ENCODE measurements at places on chromosomes 7 and 10. TPM values are rescaled to one million over a fixed set of nuclear protein-coding genes. Genes with fewer than 3 reads are reported as not detected.

DNA sequence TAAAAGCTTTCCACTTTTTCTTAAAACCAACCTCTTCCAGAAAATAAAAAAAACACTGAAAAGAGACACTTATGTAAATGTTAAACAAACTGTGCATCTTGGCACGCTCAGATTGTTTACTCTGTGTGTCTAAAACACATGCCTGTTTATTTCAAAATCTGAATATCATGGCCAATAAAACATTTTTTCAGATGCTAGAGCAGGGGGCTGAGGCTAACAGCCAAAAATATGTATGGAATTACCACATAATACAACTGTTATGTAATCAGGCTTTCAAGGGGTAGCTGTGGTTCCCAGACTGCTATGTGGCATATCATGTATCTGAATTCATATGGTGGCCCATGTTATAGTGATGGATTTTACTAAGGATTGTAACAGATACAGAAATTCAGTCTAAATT is 130.4 kb downstream of the HIBADH start:
- no peak for DNase-seq
- no peaks in the 10 kb centered on the region for H3K36me3 ChIP-seq
- no peaks in the 10 kb centered on the region for H3K4me1 ChIP-seq
- H3K27ac ChIP-seq, result no peak overlapping the region
- H3K27me3 ChIP-seq, result no peaks in the 10 kb centered on the region

DNA sequence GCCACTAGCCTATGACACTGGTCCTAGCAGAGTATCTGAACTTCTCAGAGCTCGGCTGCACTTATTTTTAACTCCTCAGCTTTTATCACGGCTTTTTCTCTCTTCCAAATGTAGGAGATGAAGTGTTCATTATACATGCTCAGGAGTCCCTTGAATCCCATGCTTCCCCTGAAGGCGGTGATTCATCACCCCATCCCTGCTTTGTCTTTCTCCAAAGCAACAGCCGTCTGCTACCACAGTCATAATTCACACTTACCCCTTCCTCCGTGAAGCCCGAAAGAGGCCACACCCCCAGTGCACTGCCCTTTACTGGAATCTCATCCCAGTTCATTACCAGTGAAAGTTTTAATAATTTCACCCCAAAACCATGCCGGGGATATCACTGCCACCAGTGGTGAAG is 301.5 kb upstream of the SHH start:
- no peak overlapping the region for H3K4me3 ChIP-seq
- H3K4me1 ChIP-seq, result no peaks in the 10 kb centered on the region
- no peak overlapping the region for H3K27ac ChIP-seq
- no peak for DNase-seq

- no peak overlapping the region for H3K27ac ChIP-seq
- no peak for DNase-seq
- no peak overlapping the region for H3K4me3 ChIP-seq
These were observed 97.1 kb downstream of the WDR37 start for GRCh38 chr10:1153251-1153763.

DNA sequence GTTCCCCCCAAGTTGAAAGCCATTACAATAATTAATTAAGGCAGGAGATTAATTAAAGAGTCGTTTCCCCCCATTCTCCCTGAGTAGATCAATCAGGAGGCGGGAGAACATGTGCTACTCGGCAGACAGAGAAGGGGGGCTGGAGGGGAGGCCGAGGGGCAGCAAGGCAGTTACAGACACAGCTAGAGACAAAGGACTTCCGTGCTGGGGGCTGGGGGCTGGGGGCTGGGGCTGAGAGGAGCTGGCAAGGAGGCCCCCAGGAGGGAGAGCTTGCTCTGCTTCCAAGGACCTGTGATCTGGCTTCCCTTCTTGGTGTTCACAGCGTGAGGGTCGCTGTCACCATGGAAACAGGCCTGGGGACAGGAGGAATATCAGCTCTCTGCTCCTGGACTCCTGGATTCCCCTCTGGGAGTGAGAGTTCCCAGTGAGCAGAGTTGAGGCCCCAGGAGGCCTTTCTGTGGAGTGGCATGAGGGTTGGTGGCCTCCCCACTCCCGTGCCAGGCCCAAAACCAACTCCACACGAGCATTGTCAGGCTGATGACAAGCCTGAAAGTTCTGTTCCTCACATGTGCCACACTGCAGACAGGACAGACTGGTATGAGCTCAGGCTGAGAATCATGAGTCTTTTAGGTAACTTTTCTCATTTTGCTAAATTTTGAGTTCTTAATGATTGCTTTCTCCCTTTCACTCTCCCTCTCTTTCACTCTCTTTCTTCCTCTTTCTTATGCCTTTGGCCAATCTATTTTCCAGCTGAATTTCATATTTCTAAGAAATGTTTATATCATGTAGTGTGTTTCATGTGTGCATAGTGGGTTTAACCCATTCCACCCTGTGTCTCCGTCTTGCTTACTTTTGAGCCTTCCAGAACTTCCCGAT is 16.4 kb downstream of the FAM241B start:
- peaks cover 12% of the 10 kb centered on the region for H3K4me1 ChIP-seq
- no peak overlapping the region for H3K27ac ChIP-seq
- H3K36me3 ChIP-seq, result no peaks in the 10 kb centered on the region
- no peaks in the 10 kb centered on the region for H3K27me3 ChIP-seq
- H3K4me3 ChIP-seq, result no peak overlapping the region
- DNase-seq, result no peak

DNA sequence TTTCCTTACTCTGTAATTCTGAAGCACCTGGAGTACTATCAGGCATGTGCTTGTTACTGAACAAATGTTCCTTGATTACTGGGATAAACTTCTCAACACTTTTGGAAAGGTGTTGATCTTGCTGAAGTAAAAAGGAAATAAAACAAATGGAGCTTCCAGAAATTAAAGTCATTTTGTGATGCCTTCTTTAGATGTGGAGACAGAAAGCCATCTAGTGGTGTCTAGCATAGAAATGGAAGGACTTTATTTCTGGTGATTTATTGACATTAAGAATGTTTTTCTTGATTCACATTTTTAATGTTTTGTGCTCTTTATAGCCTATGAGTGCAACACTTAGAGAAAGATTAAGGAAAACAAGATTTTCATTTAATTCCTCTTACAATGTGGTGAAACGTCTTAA is 1.4 kb downstream of the SFR1 start:
- no peak for DNase-seq
- no peaks in the 10 kb centered on the region for H3K36me3 ChIP-seq
- no peak overlapping the region for H3K4me3 ChIP-seq
- no peak overlapping the region for H3K27ac ChIP-seq
- H3K4me1 ChIP-seq, result peaks cover 21% of the 10 kb centered on the region

DNA sequence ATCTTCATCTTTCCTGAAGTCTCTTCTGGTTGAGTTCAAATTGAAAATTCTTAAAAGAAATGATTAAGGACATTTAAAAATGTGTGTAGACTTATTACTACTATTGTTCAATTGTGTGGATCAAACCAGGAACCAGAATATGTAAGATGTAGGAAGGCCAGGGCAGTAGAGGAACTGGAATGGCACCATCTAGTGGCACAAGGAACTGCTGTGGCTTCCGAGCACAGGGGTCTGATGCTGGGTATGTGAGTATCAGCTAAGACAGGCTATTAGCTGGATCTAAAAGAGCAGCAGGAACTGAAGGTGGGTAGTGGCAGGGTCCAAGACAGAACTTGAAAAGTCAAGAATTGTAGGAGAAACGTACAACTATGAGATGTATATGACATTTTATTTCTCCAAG is 247.3 kb downstream of the SEMA3A start:
- no peaks in the 10 kb centered on the region for H3K36me3 ChIP-seq
- H3K27me3 ChIP-seq, result no peaks in the 10 kb centered on the region
- H3K27ac ChIP-seq, result no peak overlapping the region
- H3K4me1 ChIP-seq, result no peaks in the 10 kb centered on the region
- no peak for DNase-seq

DNA sequence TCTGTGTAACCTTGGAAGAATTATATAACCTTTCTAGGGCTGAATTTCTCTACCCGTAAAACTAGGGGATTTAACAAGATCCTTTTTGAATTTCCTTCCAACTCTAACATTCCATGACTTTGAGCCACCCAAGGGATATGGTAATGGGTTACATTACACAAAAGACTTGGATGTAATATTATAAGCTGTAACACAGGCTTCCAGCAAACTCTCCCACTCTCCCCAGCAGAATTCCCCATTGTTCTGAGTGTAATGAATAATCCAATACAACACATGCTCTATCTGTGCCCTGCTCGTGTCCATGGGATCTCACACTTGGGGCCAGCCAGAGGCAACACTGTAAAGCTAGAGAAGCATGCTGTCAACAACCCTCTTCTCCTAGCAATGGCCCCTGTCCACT is 790.6 kb upstream of the AUTS2 start:
- H3K36me3 ChIP-seq, result no peaks in the 10 kb centered on the region
- no peak for DNase-seq
- no peak overlapping the region for H3K4me3 ChIP-seq
- no peak overlapping the region for H3K27ac ChIP-seq
- no peaks in the 10 kb centered on the region for H3K4me1 ChIP-seq
- no peaks in the 10 kb centered on the region for H3K27me3 ChIP-seq

DNA sequence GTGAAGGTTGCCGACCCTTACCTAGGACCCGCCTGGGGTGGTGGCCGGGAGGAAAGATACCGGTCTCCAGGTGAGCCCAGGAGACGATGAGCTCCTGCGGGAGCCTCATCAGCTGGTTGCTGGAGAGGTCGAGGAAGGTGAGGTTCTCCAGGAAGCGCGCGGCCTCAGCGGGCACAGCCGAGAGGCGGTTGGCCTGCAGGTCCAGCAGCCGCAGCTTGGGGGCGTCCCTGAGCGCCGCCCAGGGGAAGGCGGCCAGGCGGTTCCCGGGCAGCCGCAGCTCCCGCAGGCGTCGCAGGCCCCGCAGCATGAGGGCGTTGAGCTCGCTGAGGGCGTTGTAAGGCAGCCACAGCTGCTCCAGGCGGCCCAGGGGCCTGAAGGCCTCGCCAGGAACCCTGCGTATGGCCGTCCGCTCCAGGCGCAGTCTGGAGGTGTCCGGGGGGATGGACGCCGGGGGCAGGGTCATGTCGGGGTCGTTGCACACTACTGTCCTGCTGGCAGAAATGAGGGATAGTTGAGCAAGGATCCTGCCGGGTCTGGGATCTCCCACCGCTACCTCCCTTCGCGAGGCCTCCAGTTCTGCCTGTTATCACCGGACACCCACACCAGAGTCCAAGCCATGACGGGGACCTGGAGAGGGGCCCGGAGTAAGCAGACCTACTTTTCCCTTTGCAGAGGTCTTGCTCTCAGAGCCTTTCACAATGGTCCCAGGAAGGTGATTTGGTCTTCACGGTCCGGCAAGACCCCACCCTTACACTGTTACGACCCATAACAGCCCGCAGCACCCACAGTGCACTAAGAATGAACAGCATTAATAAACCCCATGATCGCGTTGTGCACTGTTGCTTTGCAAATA is 3.9 kb downstream of the LRIT1 start:
- no peaks in the 10 kb centered on the region for H3K36me3 ChIP-seq
- no peaks in the 10 kb centered on the region for H3K27me3 ChIP-seq
- no peak overlapping the region for H3K27ac ChIP-seq
- DNase-seq, result no peak

GRCh38 chr10:19638182-19638895 is 177.9 kb upstream of the PLXDC2 start:
- no peak overlapping the region for H3K27ac ChIP-seq
- H3K4me3 ChIP-seq, result no peak overlapping the region
- no peaks in the 10 kb centered on the region for H3K4me1 ChIP-seq
- DNase-seq, result no peak
- no peaks in the 10 kb centered on the region for H3K27me3 ChIP-seq
- H3K36me3 ChIP-seq, result no peaks in the 10 kb centered on the region

GRCh38 chr10:26780793-26781601 is 79.8 kb downstream of the ABI1 start:
- no peak overlapping the region for H3K27ac ChIP-seq
- H3K27me3 ChIP-seq, result no peaks in the 10 kb centered on the region
- no peaks in the 10 kb centered on the region for H3K36me3 ChIP-seq

GRCh38 chr7:21884496-21884895 is 61.2 kb downstream of the CDCA7L start:
- H3K4me1 ChIP-seq, result no peaks in the 10 kb centered on the region
- no peak for DNase-seq
- no peak overlapping the region for H3K4me3 ChIP-seq
- H3K27ac ChIP-seq, result no peak overlapping the region
- no peaks in the 10 kb centered on the region for H3K27me3 ChIP-seq
- H3K36me3 ChIP-seq, result no peaks in the 10 kb centered on the region

DNA sequence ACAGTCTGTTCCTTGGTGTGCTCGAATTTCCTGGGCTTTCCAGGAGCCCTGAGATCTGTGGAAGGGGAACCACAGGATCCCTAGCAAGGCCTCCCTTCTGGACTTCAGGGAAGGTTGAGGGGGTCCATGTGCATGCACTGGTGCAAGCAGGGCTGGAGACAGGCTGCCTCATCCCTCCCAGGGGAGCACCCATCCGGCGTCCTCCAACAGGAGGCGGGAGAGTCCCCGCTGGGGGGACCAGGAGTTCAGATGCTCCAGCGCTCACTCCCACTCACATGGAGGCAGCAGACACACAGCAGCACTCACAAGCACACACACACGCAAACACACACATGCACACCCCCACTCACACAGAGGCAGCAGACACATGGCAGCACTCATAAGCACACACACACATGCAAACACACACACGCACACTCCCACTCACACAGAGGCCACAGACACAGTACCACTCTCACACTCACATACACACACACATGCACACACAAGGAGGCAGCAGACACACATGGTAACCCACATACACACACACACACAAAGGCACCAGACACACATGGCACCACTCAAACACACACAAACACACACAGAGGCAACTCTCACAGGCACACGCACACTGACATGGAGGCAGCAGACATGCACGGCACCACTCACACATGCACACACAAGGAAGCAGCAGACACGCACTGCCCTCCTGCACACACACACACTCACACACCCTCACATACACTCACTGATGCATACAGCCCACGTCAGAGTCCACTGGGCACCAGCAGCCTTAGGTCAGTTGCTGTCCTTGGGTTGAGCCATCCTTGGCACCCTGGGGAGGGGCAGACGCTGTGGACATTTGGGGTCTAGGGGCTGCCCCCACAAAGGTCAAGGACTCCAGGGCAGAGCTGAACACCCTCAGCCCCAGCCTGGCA is 247.0 kb upstream of the PPP2R2D start:
- DNase-seq, result no peak
- H3K4me3 ChIP-seq, result no peak overlapping the region
- H3K27ac ChIP-seq, result no peak overlapping the region

DNA sequence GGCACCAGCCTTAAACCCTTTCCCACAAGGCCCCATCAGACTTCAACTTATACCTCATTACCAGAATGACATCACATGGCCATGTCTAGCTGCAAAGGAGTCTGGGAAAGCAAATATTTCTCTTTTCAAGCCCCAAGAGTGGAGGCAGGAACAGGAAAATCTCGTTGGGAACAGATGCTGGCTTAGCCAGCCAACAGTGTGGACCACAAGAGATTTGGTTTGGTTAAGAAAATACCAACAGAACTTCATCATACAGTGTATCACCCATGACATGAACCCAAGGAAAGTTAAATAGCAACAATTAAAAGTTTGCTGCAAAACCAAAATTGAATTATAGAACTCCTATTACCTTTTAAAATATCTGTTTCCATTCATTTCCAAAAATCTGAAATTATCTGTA is 2.2 kb upstream of the MET start:
- no peak for DNase-seq
- peaks cover 10% of the 10 kb centered on the region for H3K27me3 ChIP-seq
- no peaks in the 10 kb centered on the region for H3K36me3 ChIP-seq
- H3K27ac ChIP-seq, result no peak overlapping the region
- H3K4me1 ChIP-seq, result no peaks in the 10 kb centered on the region

GRCh38 chr7:115603416-115603815 is 427.1 kb downstream of the TFEC start:
- no peaks in the 10 kb centered on the region for H3K36me3 ChIP-seq
- no peak for DNase-seq
- H3K4me1 ChIP-seq, result no peaks in the 10 kb centered on the region
- H3K4me3 ChIP-seq, result no peak overlapping the region

The IGF2BP3 gene
- total RNA-seq, result not detected

The PPP1R17 gene
- total RNA-seq, result not detected

The PTF1A gene
- total RNA-seq, result not detected

The SFMBT2 gene
- total RNA-seq, result 20.0 TPM

Measured in CD4-positive, alpha-beta memory T cell (primary cell).